ENCODE measurements at places on chromosomes 3 and 15. TPM values are rescaled to one million over a fixed set of nuclear protein-coding genes. Genes with fewer than 3 reads are reported as not detected.

GRCh38 chr3:43014956-43015355 is 35.8 kb downstream of the GASK1A start:
- no peak for DNase-seq

DNA sequence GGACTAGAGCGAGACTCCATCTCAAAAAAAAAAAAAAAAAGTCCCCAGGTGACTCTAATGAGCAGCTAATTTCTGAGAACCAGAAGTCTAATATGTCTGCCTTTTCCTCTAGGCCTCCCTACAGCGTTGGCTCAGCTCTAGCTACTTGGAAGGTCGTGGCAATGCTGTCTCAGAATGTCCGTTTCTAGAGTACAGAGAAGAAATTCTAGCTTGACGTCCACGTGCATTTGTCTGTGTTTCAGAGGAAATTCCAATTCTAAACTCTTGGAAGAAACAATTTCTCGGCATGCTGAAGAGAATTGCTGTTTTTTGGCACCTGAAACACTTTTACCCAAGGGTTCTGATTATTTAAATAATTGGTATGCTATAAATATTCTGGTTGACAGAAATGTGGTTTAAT is 78.8 kb downstream of the SOX2 start:
- no peak for DNase-seq

Gene ROPN1
- total RNA-seq: not detected

- peak; percentile 32 for DNase-seq
These were observed 164.0 kb downstream of the MINAR1 start for GRCh38 chr15:79595995-79596622.

Gene ISL2
- 4.8 TPM for total RNA-seq

DNA sequence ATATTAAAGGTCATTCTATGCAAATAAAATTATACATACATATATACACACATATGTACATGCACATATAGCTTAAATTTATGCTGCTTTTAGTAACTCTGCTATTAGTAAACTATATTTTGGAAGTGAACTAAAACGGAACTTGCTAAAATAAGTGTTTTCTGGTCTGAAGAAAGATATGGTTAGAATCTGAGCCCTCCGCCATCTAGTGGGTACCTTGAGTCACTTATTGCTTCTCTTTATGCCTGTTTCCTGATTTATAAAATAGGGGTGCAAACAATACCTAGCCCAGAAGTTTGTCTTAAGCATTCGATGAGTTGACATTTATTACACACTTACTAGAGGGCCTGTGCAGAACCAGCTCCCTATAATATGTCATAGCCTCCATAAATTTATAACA is 255.7 kb downstream of the CNTN6 start:
- no peak for DNase-seq

DNA sequence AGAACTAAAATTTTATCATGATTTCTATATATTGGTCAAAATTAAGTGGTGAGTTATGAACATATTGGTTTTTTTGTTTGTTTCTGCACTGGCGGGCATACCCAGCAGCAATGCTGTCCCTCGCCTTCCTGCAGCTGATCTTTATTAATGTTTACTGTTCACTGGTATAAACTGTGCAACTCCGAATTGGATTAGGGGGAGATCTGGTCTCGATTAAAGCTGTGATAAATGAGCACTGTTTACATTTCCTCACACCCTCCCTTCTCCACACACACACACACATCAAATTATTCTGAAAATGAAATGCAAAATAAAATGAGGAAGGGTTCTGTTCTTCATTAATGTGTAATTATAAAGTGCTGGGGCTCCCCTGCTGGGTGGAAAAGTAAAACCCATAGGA is 48.5 kb upstream of the DAZL start:
- DNase-seq: no peak

Gene GALNT15
- total RNA-seq: not detected

Gene CCDC39
- 0.07 TPM for total RNA-seq

DNA sequence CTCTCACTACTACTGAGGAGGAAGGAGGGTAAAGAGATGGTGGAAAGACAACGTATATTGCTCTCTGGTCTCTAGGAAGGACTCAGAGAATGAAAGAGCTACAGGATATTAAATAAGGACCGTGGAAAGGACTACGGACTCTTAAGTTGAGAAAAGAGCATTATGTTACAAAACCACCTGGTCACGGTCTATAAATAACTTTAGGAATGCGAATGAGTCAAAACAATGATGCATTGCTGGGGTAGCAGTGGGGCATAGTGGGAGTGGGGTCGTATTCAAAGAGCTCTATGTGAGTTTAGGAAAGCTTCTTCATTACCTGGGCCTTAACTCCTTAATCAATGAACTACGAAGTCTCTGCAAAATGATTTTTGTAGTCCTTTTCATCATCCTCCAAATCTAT is 295.7 kb upstream of the SOX14 start:
- no peak for DNase-seq

GRCh38 chr3:120302361-120302760 is 17.3 kb upstream of the GPR156 start:
- no peak for DNase-seq

GRCh38 chr3:143849854-143850549 is 1.7 kb upstream of the SLC9A9 start:
- no peak for DNase-seq

DNA sequence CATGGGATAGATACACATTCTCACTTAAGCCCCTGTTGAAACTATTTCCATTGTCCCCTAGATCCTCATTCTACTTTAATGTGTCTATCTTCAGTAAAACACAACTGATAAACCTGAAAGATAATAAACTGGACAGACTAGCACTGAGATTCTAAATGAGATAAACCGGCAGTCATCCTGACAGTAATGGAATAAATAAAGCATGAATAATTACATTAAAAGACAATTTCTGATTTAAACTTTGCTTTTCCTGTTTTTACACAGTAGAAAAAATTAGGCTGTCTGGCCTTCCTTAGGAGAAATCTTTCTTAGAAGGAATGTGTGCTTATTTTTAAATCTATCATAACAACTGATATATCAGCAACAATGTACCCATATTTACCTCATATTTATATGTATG is 232.4 kb downstream of the FHIT start:
- DNase-seq: no peak

Gene ARNT2
- 22.9 TPM for total RNA-seq

Gene GCNT3
- 2.0 TPM for total RNA-seq

DNA sequence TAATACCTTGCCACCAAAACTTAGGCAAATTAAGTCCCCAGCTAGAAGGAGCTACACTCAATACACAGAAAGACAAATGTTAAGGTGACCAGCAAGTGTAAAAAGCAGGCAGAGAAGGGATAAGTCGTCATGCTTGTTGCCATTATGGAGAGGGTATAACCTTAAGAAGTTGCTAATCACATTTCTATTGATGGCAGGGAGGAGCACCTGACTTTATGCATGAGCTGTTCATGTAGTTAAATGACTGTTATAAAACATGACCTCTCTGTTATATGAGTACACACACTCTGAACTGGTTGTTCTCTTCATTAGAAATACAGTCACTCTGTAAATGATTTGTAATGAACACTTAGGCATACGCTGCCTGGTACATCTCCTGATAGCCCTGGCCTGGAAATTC is 6.6 kb upstream of the CCNL1 start:
- peak; percentile 61 for DNase-seq

GRCh38 chr3:152219216-152219615 is 49.5 kb upstream of the MBNL1 start:
- DNase-seq: no peak

DNA sequence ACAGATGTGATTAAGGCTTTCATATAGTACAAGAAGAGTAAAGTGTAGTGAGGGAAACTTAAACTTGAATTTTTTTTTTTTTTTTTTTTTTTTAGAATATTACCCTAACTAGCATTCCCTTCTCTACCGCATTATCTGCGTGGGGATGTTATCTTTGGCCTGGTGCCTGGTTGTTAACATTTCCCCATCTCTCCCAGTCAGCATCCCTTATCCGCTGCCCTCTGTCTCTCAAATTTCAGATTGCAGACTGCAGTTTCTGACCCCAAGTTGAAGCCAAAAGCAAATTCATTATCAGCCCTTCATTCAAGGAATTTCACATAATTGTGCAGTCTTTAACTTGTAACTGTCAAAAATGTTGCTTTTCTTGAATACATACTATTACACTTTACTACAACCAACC is 353.0 kb downstream of the PLOD2 start:
- DNase-seq: no peak

Gene PDIA5
- total RNA-seq: 18.8 TPM

Gene SLC51B
- total RNA-seq: not detected

Gene MAP6D1
- total RNA-seq: 3.3 TPM

Gene ARPP21
- total RNA-seq: 0.14 TPM

DNA sequence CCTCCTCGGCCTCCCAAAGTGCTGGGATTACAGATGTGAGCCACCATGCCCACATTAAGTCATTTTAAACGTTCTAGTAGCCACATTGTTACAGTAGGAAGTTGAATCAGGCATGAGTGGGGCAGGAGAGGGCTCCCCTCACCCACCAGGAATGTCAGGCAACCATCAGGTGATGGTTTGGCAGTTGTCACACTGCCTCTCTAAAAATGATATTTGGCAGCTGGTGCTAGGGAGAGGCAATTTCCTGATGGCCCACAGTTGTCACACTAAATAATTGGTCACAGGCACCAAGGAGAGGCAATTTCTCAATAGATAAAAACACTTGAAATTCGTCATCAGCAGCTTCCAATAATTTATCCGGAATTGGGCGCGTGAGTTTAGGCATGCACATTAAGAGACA is 79.2 kb upstream of the ABHD2 start:
- no peak for DNase-seq

Gene GTF2A2
- 36.9 TPM for total RNA-seq

Gene RLBP1
- total RNA-seq: not detected

DNA sequence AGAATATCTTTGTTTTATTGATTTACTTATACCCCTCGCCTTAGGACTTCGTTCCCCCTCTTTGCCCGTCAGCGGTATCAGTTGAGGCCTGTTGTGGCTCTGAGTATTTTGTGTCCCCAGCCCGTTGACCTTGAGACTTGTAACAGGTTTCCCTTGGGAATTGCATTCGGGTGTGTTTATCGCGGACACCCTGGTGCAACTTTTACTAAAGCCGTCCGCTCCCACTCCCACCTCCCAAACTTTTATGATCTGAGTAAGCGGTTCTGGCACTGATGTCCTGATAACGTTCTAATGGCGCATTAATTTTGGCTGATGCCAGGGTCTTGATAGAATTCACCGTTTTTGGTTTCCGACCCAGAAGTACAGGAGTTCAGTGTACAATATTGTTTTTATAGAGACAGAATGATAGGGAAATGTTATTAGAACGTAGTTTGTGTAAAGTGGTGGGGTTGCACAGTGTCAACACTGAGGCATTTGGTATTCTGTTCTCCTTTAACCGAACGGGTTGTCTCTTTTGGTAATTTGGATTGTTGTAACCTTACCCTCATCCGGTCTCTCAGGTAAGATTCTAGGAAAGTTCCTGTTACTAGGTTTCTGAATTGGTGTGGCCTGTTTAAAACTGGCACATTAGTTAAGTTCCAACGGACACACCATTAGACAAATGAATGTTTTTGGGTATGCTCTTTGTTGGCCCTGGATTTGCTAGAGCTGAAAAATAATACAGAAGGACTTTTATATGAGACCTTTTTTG is 47.8 kb downstream of the OIP5 start:
- DNase-seq: no peak

Gene CILP
- not detected for total RNA-seq

GRCh38 chr15:84747416-84748273 is 747 bp upstream of the ZNF592 start:
- DNase-seq: no peak

Gene TNNC1
- 1.4 TPM for total RNA-seq

DNA sequence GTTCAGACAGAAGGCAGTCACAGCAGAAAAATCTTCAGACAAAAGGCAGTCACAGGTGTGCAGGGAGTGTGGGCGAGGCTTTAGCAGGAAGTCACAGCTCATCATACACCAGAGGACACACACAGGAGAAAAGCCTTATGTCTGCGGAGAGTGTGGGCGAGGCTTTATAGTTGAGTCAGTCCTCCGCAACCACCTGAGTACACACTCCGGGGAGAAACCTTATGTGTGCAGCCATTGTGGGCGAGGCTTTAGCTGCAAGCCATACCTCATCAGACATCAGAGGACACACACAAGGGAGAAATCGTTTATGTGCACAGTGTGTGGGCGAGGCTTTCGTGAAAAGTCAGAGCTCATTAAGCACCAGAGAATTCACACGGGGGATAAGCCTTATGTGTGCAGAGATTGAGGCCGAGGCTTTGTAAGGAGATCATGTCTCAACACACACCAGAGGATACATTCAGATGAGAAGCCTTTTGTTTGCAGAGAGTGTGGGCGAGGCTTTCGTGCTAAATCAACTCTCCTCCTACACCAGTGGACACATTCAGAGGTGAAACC is 27.6 kb downstream of the ZNF589 start:
- DNase-seq: peak; percentile 57

DNA sequence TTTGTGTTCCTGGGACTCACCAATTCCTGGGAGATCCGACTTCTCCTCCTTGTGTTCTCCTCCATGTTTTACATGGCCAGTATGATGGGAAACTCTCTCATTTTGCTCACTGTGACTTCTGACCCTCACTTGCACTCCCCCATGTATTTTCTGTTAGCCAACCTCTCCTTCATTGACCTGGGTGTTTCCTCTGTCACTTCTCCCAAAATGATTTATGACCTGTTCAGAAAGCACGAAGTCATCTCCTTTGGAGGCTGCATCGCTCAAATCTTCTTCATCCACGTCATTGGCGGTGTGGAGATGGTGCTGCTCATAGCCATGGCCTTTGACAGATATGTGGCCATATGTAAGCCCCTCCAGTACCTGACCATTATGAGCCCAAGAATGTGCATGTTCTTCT is 16.8 kb downstream of the OR4F15 start:
- no peak for DNase-seq

GRCh38 chr3:5758699-5759098 is 571.2 kb downstream of the EDEM1 start:
- DNase-seq: no peak

- no peak for DNase-seq
These were observed 666.6 kb upstream of the CCDC54 start for GRCh38 chr3:106710596-106710995.

DNA sequence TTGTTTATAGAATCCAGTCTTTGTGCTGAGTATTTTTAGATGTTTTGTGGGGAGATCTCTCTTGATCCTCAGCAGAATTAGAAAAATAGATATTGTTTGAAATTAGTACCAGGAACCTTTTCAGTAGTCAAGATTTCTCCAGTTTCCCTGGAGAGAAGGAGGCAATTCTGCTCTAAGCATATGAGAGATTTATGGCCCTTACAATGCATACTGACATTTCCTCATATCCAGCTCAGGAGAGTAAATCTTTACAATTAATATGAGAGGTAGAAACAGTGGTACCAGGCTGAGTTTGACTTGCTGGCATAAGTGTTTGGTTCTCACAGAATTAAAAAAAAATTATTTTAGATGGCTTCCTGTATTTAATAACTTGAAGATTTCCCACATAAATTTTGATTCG is 239.1 kb upstream of the SGO1 start:
- no peak for DNase-seq

DNA sequence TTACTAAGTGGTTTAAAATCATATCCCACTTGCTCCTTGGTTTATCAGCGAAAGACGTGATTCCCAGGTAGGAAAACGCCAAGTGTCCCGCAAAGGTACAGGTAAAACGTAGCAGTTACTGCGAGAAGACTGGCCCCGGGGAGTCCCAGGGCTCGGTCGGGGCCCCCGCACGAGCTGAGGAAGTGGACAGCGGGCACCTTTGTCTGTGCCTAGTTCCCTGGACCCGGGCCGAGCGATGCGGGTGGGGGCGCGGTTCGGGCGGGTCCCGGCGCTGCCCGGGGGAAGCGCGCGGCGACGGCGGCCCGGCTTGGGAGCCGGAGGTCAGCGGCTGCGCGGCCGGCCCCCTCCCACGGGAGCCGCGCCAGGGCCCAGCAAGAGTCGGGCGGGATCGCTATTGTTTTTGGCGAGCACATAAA is 864 bp upstream of the NEO1 start:
- DNase-seq: no peak

Data from kidney epithelial cell (primary cell).